Kidney (tissue), 22 donors: ENCODE measurements at places on chromosomes 11 and 22. TPM values are rescaled to one million over a fixed set of nuclear protein-coding genes. Genes with fewer than 3 reads are reported as not detected.
A peak's percentile ranks its signal among the peaks of the same experiment; 100 is the strongest.

Gene OR52R1
- total RNA-seq, result not detected

DNA sequence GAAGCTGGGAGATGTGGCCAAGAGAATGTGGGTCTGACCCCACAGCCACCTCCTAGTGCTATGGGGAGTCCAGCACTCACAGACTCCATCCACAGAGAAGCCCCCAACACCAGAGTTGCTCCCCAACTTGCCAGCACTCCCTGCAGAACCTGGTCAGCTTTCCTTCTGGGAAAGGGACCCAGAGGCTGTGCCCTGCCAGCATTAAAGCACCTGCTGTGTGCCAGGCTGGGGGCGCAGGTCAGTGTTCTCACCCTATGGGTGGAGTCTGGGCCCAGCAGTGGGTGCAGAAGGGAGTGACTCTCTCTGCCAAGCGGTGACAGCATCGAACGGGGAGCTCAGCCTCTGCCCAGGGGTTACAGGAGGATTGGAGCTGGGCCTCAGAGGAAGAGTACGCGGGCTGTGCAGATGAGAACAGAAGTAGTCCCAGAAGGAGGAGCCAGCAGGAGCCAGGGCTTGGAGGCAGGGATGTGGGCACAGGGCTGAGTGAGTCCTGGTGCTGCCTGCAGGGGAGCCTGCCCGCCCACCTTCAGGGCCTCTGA lies 114.4 kb downstream of the MPPED1 start:
- H3K27ac ChIP-seq, result no peak overlapping the region
- no peaks in the 10 kb centered on the region for H3K4me1 ChIP-seq
- H3K27me3 ChIP-seq, result no peaks in the 10 kb centered on the region
- H3K36me3 ChIP-seq, result no peaks in the 10 kb centered on the region
- H3K4me3 ChIP-seq, result no peak overlapping the region

DNA sequence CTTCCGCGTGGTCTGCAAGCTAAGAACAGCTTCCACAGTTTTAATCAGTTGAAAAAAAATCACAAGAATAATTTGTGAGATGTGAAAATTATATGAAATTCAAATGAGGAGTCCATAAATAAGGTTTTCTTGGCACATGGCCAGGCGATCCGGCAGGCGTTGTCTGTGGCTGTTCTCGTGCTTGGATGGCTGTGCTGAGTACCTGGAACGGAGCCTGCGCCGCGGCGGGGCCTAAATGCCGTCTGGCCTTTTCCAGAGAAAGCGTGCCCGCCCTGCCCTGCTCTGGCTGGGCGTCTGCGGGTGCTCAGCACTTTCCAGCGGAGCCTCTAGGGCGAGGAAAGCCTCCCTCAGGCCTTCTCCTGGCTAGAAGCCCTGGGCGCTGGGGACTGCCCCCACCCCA lies 41.8 kb downstream of the OSBPL5 start:
- no peaks in the 10 kb centered on the region for H3K27me3 ChIP-seq
- no peak overlapping the region for H3K27ac ChIP-seq
- peak; percentile 32 for DNase-seq

DNA sequence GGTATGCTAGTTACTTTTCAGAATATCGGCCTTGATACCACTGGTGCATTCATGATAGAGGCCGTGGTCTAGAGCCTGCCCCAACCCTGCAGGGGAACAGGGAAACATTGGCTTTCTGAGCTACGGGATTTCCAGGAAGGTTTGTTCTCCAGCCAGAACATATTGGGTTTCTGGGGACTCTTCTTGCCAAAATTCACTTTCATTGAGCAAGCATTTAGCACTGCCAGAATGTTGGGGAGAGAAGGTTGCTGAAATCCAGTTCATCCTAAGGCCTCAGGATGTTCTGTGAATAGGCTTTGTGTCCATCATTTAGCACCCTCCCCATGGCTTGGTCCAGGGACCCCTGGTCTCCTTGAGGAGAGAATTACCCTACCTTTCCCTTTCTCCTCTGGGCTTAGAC lies 36.7 kb downstream of the DRG1 start:
- H3K4me3 ChIP-seq, result no peak overlapping the region
- no peak for DNase-seq
- H3K27me3 ChIP-seq, result no peaks in the 10 kb centered on the region
- peaks cover 15% of the 10 kb centered on the region for H3K36me3 ChIP-seq
- no peaks in the 10 kb centered on the region for H3K4me1 ChIP-seq

GRCh38 chr11:70483077-70483861 lies 84.9 kb downstream of the CTTN start:
- no peaks in the 10 kb centered on the region for H3K27me3 ChIP-seq
- no peak overlapping the region for H3K4me3 ChIP-seq
- H3K4me1 ChIP-seq, result peaks cover 2% of the 10 kb centered on the region
- no peaks in the 10 kb centered on the region for H3K36me3 ChIP-seq
- no peak overlapping the region for H3K27ac ChIP-seq

- no peak for DNase-seq
- no peaks in the 10 kb centered on the region for H3K36me3 ChIP-seq
- no peak overlapping the region for H3K4me3 ChIP-seq
- H3K27ac ChIP-seq, result no peak overlapping the region
- peaks cover 2% of the 10 kb centered on the region for H3K4me1 ChIP-seq
Observed at GRCh38 chr11:8794126-8794525, 111.5 kb downstream of the RPL27A start.

DNA sequence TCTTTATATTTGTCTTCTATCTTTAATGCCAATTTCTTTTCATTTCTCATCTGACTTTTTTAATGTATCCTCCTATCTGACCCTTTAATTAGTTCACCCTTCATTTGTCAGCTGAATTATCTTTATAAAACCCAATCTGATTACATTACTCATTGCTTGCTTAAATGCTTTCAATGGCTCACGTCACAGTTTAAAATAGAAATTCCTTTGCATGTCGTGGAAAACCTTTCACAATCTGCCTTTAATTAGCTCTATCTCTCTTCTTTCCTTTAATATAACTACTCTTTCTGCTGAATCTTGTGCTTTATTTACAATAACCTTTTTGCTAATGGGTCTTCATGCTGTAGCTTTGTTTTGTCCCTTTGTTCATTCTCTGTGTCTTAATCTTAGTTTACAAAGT lies 125.7 kb downstream of the DYNC2H1 start:
- no peak overlapping the region for H3K27ac ChIP-seq
- no peaks in the 10 kb centered on the region for H3K27me3 ChIP-seq
- H3K4me1 ChIP-seq, result no peaks in the 10 kb centered on the region
- no peak overlapping the region for H3K4me3 ChIP-seq
- DNase-seq, result no peak
- H3K36me3 ChIP-seq, result no peaks in the 10 kb centered on the region

GRCh38 chr11:2265854-2266585 lies 4.4 kb downstream of the ASCL2 start:
- no peak for DNase-seq
- H3K27me3 ChIP-seq, result no peaks in the 10 kb centered on the region
- no peaks in the 10 kb centered on the region for H3K4me1 ChIP-seq

GRCh38 chr11:113188371-113188834 lies 126.0 kb upstream of the TTC12 start:
- no peaks in the 10 kb centered on the region for H3K27me3 ChIP-seq
- no peak for DNase-seq
- no peaks in the 10 kb centered on the region for H3K36me3 ChIP-seq
